ENCODE measurements at places on chromosomes 1 and 21. TPM values are rescaled to one million over a fixed set of nuclear protein-coding genes. Genes with fewer than 3 reads are reported as not detected.

GRCh38 chr1:58888833-58889232 is 105.0 kb upstream of the JUN start:
- no peak for DNase-seq

DNA sequence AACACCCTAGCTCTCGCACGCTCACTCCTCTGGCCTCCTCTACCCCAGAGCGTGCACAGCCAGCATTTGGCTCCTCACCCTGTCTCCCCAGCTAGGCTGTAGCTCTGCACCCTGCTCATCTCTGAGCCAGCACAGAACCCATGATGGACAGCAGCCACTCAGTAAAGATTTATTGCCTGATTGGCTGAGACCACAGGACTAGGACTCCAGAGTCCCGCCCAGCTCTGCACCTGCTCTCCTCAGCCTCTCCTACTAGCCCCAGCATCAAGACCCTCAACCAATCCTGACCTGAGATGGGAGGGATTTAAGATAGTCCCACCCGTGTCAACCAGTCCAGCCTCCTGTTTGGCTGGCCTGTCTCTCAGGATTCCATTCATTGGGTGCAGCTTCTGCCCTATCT is 9.3 kb downstream of the C1QB start:
- peak; percentile 65 for DNase-seq

- no peak for DNase-seq
Measured at GRCh38 chr1:157369808-157370521, 182.3 kb downstream of the FCRL5 start.

Gene OPTC
- not detected for polyA plus RNA-seq

- DNase-seq: no peak
Measured at GRCh38 chr1:235642011-235642942, 7.3 kb downstream of the GNG4 start.

GRCh38 chr1:193210996-193211395 is 24.6 kb upstream of the B3GALT2 start:
- no peak for DNase-seq

Gene KIAA0040
- 7.5 TPM for polyA plus RNA-seq

GRCh38 chr1:161499099-161500039 is 5.9 kb upstream of the FCGR2A start:
- DNase-seq: no peak

Gene OR2T33
- polyA plus RNA-seq: not detected

DNA sequence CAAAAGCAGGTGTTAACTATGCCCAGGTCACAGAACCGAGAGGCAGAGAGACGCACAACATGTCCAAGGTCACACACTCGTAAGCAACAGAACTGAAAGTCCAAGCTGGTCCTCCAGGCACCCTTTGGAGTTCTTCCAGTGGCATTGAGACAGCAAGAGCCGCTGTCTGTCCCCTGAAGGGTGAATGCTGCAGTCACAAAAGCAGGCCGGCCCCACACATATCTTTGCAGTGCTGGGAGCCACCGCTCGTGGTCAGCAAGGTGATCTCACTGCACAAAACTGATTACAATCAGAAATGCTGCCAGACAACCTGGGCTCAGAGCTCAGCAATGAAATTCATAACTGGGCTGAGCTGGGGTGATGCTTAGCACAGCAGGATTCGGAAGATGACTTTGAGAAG is 47.4 kb upstream of the RAB4A start:
- DNase-seq: no peak

Gene CRP
- 0.18 TPM for polyA plus RNA-seq

Gene PLPPR4
- 0.29 TPM for polyA plus RNA-seq

- DNase-seq: no peak
Measured at GRCh38 chr1:237244778-237245177, 202.8 kb downstream of the RYR2 start.

DNA sequence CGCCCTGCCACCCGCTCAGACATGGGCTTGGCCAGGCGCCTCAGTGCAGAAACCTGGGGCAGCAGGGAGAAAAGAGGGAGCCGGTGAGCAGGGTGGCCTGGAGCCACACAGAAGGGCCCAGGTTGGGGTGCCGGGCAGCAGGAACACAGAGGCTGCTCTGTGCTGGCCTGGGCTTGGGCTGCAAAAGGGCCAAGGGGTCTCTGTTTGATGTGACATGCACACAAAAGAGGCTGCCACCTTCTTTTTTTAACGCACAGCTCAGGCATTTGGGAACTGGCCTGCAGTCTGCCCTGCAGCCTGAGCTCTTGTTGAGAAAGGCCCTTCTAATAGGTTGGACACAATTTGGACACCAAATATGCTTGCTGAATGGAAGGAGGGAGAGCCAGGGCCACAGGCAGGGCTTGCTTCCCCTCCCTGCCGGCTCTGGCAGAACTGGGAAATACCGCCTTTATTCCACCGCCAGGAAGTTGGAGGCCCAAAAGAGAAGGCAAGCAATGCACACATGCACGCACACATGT is 32.4 kb downstream of the KIF21B start:
- DNase-seq: peak; percentile 56

DNA sequence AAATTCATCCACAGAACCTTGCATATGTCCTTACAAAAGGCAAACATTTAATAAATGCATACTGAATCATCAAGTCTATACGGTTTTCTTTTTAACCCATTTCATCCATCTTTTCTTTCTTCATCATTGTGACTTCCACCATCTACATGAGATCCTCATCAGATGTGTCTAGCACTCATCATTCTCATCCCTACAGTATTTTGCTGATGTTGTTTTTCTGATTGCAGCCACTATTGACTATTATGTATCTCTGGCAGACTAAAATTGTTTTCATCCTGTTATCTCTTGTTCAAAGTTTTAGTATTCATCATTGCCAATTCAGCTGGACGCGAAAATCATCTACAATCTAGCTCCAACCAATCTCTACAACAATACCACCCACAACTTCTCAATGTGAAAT is 5.9 kb downstream of the LRIF1 start:
- no peak for DNase-seq

DNA sequence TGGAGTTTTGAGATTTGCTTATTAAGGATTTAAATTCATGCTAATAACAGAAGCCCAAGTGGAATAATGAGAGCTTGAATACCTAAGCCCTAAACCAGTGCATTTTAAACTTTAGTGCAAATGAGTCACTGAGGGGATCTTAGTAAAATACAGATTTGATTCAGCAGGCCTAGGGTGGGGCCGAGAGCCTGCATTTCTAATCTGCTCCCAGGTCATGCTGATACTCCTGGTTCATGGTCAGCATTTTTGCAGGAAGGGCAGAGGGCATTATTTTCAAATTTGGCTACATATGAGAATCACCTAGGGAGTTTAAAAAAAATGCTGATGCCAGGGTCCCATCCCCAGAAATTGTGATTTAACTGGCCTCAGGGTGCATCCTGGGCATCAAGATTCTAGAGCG is 39.3 kb downstream of the DNTTIP2 start:
- DNase-seq: no peak

Gene KIF26B
- 0.11 TPM for polyA plus RNA-seq

Gene TPTE
- polyA plus RNA-seq: not detected

DNA sequence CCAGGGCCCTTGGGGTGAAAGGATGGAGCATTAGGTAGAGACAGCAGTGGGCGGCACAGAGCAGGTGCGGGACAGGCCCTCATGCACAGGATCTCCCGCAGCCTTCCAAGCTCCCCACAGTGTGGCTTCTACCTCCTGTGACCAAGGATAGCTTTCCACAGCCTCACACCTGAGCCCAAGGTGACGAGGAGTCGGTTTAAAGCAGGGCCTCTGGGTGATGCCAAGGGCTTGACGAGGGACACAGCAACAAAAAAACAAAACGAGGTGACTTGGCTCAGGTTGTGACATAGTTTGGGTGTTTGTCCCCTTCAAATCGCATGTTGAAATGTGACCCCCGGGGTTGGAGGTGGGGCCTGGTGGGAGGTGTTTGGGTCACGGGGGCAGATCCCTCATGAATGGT is 15.3 kb downstream of the RSPH1 start:
- no peak for DNase-seq

Gene CLCA1
- polyA plus RNA-seq: not detected

DNA sequence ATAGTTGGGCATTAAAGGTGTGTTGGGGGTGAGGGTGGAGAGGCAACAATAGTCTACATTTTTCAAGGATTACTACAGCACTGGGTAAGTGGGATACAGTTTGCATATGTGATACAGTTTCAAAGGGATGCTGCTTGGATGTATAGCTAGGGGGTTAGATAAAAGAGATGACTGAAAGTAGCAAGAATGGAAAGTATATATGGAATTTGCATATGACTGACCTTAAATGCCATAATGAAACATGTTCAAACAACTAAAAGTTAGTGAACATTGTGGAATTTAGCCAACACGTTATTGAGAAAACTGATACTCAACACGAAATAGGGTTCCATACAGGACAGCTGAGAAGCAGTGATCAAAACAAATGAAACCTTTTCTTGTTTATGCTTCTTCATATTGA is 124.8 kb upstream of the CHRM3 start:
- DNase-seq: no peak

Gene ELAVL4
- polyA plus RNA-seq: 0.36 TPM

Gene AHDC1
- 26.3 TPM for polyA plus RNA-seq

DNA sequence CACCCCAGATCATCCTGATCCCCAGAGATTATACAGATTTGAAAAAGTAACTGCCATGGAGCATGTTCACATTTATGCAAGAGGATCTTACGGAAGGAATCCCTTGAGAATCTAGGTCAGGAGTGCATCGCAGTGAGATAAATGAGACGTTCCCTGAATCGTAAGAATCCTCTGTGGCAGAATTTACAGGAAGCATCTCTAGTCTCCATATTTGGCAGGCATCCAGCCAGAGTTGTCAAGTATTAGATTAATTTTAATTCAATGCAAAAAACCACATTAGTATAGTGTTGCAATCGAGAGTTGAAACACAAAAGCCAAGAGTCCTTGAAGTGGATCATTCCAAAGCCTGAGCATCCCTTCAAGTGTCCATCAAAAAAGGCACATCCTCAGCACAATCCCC is 100.8 kb downstream of the RRAGC start:
- no peak for DNase-seq

Gene AK5
- 0.79 TPM for polyA plus RNA-seq

DNA sequence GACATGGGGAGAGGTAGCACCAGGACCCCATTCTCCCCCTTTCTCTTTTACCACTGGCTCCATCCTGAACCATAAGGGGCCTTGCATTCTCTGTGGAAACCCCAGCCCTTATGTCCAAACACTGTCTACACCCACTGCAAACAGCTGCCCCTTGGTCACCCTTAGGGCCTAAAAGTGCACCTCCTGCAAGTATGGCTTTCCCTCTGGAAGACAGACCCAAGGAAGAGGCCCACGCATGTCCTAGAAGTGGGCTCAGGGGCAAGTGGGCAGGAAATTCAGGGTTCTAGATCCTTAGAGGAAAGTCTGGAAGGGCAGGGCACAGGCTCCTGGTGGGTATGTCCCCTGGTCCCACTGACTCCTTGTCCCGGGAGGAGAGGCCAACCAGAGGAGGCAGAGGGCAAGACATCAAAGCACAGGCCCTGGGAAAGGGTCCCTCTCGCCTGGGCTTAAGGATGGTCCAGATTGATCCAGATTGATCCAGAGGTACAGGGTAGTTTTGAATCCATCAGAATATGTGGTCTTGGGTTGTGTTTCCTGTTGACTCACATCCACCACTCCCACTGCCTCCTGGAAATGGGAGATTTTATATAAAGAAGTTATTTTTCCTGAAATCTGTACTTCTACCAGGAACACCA is 150.9 kb downstream of the GRIK3 start:
- DNase-seq: no peak

Gene AMY1A
- polyA plus RNA-seq: not detected

- no peak for DNase-seq
Measured at GRCh38 chr1:57122031-57122430, 156.2 kb upstream of the C8B start.

DNA sequence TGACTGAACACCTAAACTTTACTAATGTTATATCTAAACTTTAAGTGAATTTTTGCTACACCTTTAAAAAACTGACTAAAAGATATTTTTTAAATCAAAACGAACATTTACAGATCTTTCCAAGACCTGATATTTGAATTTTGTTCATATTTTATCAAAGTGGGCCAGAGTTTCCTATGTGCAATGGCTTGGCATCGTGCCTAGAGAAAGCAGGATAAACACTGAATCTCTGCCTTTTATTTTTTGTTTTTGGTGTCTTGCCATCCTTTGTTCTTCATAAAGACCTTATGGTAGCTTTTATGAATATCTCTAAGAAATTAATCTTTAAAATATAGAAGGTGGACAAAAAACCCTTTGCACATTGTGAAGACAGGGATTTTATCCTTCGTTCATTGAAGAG is 25.8 kb upstream of the VPS26C start:
- DNase-seq: no peak

Gene RNF186
- not detected for polyA plus RNA-seq

DNA sequence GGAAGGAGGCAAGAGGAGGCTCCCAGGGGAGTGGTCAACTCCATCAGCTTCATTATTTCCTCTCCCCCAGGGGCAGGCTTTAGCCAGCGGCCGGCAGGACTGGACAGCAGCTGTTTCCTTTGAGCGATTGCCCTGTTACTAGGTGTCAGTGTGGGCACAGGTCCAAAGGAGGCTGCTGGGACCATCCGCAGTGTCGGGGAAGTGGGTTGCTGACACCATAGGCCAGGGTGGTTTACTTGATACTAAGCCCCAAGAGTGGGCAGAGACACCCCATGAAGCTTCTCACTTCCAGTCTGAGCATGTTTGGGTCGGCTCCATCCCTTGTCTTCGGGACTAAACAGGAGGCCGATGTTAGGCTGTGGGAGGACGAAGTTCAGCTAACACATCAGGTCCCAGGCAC is 63.6 kb downstream of the KAZN start:
- DNase-seq: peak; percentile 63

Gene EEIG2
- 2.1 TPM for polyA plus RNA-seq
